NCI-H524 (cell line): ENCODE measurements at places on chromosomes 11 and 22.

DNA sequence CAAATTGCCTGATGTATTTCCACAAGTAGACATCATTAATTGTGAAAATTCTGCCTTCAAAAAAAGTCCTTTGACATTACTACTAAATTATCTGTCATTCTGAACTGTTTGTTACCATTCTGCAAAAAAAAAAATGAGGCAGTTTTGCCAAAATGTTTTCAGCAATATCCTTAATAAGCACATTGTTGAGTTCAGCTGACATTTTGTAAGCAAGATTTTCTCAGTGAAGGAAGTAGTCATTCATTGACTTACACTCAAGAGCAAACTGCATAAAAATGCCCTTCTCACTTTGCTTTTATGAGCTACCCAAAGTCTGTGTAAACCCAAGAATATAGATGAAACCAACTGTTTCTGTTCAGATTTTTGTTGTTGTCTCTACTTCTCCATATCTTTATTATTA lies 125.9 kb downstream of the UVRAG start:
- DNase-seq, result no peak

DNA sequence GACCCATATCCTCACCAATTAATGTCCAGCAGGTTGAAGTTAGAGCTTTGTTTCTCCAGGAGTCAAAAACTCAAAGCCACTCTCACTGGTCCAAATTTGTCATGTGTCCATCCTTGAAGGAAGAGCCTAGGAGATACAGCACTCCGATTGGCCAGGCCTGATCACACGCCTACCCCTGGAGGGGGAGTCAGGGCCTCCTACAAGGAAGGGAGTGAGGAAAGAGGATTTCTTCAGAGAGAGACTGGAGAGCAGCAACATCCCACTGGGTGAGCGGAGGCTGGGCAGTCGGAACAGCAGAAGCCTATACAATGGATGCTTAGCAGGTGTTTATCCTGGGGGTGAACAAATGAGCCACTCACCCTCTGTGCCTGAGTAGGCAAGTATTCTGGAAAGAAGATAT lies 113.9 kb downstream of the TRIM29 start:
- no peak for DNase-seq

DNA sequence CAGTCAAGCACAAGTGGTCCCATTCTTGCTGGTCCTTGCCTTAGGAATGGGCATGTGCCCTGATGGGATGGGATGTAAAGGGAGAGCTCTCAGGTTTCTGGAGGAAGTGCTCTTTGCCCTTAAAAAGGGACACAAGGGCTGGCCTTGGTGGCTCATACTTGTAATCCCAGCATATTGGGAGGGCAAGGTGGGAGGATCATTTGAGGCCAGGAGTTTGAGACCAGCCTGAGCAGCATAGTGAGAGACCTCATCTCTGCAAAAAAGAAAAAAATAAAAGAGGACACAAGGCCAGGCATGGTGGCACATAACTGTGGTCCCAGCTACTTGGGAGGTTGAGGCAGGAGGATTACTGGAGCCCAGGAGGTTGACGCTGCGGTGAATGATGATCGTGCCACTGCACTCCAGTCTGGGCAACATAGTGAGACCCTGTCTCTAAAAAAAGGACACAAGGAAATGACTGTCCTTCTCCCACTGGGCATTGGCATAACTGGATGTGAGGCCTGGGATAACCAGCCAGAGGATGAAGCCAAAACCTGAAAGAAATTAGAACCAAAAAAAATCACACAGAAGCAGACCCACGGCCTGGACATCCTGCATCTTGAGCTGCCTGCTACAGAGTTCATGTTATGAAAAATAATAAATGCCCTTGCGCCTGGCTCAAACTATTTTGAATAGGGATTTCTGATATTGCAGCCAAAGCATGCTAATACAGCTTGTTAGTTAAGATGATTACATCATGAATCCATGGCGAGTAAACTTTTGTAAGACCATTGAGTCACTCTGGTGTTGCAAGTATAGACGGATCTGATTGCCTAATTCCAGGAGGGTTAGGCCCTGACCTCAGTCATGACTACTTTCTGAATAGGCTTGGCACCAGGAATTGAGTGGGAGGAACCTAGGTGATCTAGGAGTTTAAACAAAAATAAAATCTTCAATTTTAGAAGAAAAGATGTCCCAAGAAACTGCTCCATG lies 12.9 kb upstream of the CRKL start:
- no peak for DNase-seq

- DNase-seq, result no peak
Observed at GRCh38 chr11:28619846-28620540, 511.8 kb downstream of the METTL15 start.

DNA sequence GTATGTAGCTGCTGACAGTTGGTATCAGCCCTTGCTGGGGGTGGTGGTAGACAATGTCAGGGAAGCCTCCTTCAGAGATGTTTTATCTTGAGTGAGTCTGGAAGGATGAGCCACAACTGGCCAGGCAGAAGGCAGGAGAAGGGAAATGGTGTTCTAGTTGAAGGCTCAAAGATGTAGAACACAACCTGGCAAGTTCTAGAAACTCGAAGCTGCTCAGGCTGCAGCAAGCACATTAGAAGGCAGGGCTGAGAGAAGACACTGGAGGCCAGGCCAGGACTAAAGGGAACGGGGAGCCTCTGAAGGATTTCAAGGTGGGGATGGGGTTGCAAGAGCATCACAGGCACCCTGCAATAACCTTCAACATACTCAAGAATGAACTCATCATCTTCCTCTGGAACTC lies 40.4 kb downstream of the USP35 start:
- DNase-seq, result no peak

DNA sequence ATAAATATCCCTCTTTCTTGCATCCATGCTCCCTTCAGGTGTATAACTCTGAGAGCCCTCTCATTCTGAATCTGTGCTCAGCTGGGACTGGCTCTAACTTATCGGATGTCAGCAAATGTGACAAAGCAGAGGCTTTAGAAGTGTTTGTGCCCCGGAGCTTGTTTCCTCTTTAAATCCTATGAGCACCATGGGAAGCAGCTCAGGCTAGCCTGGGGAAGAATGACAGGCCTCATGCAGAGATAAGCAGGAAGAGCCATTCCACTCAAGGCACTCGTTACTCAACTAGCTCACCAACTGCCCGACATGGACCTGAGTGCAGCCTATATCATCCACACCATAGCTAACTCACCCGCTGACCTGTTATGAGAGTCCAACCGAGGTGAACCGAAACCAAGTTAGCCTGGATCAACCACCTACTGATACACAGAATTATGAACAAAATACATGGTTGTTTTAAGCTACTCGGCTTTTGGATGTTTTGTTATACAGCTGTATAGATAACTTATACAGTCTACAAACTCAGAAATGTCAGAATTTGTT lies 990.7 kb downstream of the NTM start:
- no peak for DNase-seq

GRCh38 chr11:86116386-86116726 lies 47.5 kb upstream of the PICALM start:
- no peak for DNase-seq

- peak; percentile 9 for DNase-seq
Observed at GRCh38 chr22:28329186-28330073, 350.2 kb downstream of the TTC28 start.

DNA sequence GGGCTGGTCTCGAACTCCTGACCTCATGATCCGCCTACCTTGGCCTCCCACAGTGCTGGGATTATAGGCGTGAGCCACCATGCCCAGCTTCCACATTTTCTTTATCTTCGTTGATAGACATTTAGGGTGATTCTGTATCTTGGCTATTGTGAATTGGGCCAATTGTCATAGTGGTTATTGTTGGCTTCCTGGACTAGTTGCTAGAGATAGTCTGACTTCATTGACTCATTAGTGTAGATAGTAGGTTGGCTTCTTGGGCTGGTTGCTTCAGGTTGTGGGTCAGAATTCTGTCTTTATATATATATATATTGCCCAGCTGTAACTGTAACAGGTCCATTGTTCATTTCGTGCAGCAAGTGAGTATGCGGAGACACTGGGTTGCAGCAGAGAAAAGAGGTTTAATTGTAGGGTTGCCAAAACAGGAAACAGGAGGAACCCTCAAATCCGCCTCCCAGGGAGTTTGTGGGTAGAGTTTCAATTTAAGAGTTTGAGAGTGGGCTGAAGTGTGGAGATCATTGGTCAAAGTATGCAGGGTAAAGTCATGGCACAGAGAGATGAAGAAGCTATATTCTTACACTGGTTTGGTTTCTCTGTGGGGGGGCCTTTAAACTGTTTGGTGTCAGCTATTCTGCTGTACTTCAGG lies 22.0 kb downstream of the ATG13 start:
- no peak for DNase-seq

- DNase-seq, result no peak
Observed at GRCh38 chr22:29780220-29780619, 13.1 kb downstream of the UQCR10 start.

DNA sequence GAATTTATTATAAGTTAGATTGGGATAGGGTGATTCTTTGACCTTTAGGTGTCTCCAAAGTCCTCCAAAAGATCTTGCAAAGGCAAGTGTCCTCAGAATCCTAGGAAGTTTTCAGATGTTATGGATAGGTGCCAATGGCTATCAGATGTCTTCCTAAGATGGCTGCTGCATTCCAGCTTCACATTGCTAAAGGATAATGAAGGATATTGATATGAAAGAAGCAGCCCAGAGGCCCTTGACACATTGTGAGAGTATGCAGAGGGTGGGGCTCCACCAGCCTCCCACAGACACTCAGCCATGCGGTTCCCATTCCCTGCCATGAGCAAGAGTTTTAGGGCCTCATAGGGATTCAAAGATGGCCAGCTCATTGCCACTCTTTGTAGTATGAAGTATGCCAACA lies 22.3 kb upstream of the GLYATL2 start:
- DNase-seq, result no peak

DNA sequence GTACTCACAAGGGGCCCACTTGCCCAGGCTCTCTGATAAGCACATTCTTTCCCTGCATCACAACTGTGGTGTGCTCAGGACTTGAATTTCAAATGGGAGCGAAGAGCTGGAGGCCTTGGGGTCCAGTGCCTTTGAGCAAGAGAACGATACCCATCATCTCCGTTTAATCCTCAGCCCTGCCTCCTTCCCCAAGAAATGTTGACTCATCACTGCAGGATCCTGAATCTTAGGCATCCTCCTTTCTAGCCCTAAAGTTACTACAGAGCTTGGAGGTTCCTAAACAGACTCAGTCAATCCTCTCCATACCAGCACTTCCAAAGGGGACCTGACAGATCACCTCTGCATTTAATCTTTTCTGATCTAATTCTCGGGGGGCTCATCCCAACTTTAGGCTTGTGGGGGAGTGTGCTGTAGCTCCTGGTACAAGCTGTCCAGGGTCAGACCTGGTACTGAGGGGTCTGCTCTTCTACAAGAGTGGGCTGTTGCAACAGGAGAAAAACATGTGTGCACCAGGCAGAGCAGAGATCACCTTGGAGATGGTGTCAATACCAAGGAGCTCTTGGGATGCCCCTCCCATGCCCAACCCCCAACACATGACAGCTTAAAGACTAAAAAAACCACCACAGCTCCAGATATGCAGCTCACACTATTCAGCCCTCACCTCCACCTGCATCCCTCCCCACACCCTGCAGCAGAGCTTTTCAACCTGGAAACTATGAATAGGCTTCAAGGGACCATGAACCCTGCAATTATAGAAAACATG lies 3.9 kb upstream of the PRG2 start:
- DNase-seq, result no peak

- no peak for DNase-seq
Observed at GRCh38 chr11:46681814-46682213, 18.6 kb downstream of the ARHGAP1 start.

GRCh38 chr11:69915151-69915500 lies 95.9 kb upstream of the FGF3 start:
- no peak for DNase-seq

GRCh38 chr11:33988586-33989370 lies 62.8 kb upstream of the CAPRIN1 start:
- DNase-seq, result no peak

GRCh38 chr11:132632641-132633124 lies 899.6 kb downstream of the OPCML start:
- DNase-seq, result no peak

DNA sequence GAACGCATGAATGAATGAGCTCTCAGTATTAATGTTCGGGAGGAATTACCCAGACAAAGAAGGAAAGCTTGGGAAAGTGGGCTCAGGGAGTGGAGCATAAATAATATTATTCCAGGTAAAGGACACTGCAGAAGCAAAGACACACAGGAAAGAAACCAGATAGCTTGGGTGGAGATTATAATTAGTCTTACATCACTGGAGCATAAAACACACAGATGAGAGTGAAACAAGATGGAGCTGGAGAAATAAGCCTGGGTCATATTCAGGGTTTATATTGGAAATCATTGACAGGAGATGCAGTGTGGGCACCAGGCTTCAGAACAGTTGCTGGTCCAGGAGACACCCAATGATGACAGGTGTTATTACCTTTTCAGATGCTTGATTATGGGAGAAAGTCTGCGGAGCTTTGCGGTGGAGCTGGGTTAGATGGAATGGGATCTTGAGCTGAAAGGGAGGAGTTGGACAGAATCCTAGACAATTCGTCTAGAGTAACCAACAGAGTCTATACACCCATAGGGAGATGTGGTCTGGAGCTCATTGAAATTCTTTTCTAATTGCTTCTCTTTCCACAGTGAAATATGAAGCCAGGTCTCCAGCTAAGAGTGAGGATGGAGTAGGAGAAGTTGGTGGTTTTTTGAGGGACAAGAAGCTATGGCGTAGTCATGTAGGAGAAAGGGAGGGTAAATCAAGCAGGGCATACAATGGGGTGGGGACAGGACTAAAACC lies 227.2 kb downstream of the FAM76B start:
- DNase-seq, result no peak

- no peak for DNase-seq
Observed at GRCh38 chr11:62458212-62459002, 39.6 kb downstream of the SCGB1A1 start.

GRCh38 chr11:123505546-123506299 lies 75.7 kb downstream of the GRAMD1B start:
- DNase-seq, result peak; percentile 66

GRCh38 chr22:27317096-27317495 lies 484.5 kb downstream of the MN1 start:
- DNase-seq, result peak; percentile 18

DNA sequence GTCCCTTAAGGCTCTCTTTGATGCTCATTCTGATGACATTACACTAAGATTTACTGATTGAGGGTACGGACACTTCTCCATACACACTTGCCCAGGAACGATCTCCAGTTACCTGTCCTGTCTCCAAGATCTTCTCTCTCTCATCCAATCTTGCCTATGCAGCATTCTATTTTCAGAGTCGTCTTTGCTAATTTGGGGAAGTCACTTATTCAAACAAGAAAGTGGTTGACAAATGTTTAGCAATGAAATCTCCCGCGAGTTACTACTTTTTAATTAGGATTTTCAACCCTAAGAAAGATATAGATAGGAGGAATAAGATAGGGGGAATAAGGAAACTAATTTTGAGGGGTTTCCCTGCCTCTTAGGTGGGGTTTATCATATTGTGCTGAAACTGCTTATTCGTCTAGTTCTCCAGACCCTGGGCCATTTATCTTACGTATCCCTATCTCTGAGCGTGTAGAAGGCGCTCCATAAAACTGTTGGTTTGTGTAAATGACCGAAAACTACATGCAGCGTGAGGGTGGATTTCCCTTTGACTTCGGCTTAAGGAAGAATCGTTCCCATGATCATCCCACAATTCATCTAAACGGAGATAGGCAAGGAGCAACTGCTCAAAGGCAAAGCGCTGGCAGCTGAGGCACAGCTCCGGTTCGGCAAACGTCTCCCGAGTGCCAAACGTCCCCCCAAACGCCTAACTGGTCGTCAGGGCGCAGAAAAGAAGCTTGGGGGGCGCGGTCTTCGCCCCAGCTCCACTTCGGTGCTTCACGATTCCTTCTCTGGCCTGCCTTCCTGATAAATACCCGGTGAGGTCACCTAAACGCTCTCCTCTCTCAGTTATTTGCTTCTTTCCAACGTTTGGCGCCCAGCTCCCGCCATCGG lies 804 bp downstream of the APIP start:
- DNase-seq, result no peak
